ENCODE measurements at places on chromosomes 16 and 17. TPM values are rescaled to one million over a fixed set of nuclear protein-coding genes. Genes with fewer than 3 reads are reported as not detected.

Gene CDH1
- 4.9 TPM for total RNA-seq

Gene WFIKKN1
- total RNA-seq = 0.16 TPM

Gene SYCE1L
- 8.2 TPM for total RNA-seq

Gene GP1BA
- not detected for total RNA-seq

Gene VWA3A
- total RNA-seq = 0.08 TPM

Gene GH1
- total RNA-seq = not detected

Gene ZNF423
- total RNA-seq = 0.12 TPM

Gene C16orf46
- 0.78 TPM for total RNA-seq

Gene KRTAP16-1
- not detected for total RNA-seq

Gene EVI2A
- total RNA-seq = not detected

Gene UTP4
- 87.8 TPM for total RNA-seq

Gene EFCAB5
- total RNA-seq = 0.81 TPM

Gene IL32
- total RNA-seq = 23.5 TPM

Gene MT1E
- not detected for total RNA-seq

Gene ATP2A1
- total RNA-seq = 2.7 TPM

Gene PRSS22
- 2.3 TPM for total RNA-seq

Gene AOC3
- 0.97 TPM for total RNA-seq
